ENCODE measurements at places on chromosomes 11 and 22.

- no peak for DNase-seq
Measured at GRCh38 chr11:9760193-9760575, 96.3 kb downstream of the SWAP70 start.

GRCh38 chr11:81658722-81659121 lies 1074.9 kb downstream of the FAM181B start:
- peak; percentile 53 for DNase-seq

GRCh38 chr11:89487016-89487415 lies 4.2 kb downstream of the NOX4 start:
- DNase-seq, result no peak

- no peak for DNase-seq
Measured at GRCh38 chr11:82639251-82639650, 94.4 kb downstream of the FAM181B start.
